MV-4-11 (cell line): ENCODE measurements at places on chromosomes 4 and X.
A peak's percentile ranks its signal among the peaks of the same experiment; 100 is the strongest.

DNA sequence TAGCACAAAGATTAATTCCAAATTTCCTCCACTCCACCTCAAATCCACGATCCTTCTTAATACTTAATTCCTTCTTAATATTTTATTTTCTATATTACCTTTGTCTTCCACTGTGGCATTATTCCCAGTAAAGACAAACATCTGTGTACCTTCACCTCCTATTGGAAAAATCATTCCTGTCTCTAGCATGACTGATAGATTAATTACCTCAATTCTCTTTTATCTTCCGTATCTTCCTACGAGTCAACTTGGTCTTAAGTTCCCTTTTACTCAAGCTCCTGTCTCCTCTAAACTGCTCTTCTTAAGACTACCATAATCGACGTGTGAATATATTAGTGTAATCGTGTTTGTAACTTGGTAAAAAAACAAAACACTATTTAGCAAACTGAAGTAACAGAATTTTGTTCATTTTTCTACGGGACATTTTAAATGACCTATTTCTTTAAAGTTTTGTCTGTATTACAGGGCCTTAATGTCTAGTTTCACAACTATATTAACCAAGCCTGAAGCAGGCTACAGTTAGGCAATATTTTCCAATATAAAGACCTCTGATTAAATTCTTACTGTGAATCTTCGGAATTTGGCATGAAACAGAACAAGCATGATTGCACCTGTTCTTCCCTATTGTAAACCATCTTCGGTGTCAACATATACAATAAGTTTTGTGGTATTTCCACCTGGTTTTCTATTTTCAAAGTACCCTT, 1.1 kb upstream of the USP38 start:
- DNase-seq, result no peak

DNA sequence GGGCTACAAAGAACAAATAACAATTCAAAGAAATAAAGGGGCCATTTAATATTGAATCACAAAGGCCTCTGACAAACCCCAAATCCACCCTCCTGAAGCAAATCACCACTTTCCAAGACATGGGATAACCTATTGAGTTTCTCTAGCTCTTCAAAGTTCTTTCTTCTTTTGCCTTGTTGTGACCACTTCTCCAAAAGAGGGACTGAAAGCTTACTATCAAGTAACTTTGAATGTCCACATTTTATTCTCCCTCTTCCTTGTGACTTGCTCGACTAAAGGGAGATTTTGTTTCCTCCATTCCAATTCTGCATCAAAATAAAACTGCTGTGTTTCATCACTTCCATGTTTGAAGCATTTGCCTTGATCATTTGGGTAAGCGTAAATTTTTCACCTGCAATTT, 166.6 kb upstream of the SLC7A11 start:
- peak; percentile 55 for DNase-seq

DNA sequence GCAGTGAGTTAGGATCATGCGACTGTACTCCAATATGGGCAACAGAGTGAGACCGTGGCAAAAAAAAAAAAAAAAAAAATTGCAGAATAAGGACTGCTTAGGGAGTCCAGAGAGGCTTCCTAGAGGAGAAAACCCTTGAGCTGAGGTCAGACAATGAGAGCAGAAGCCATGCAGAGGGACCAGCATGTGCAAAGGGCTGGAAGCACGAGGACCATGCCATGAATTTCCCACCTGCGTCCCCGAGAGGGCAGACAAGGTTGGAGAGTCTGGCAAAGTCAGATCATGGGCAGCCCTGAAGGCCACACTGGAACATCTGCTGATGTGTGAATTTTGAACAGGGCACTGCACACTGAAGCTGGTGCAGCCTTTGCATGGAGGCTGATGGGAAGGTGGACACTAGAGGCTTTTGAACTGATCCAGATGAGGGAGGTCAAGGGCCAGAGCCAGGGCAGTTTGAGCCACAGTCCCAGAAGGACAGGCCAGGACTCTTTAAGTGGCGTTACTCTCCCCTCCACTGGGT, 6.5 kb upstream of the JAKMIP1 start:
- DNase-seq, result no peak

DNA sequence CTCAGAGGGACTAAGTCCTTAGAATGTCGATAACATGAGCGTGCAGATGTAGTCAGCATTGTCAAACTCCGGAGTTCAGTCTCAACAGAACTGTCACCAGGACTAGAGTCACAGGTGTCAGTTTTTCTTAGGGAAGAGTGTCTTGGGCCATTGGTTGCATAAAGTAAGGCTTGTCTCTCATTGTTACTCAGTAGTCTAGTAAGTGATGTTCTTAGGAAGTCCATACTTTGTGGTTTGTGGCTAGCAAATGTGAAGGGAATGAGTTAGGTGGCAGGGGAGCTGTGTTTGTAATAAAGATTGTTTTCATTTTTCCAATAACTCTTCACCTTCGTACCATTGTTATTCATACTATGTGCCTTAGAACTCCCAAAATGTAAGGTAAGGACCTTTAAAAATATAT, 119.6 kb downstream of the AFF2 start:
- DNase-seq, result no peak

- DNase-seq, result peak; percentile 92
Observed at GRCh38 chr4:147825451-147826287, 93.8 kb downstream of the ARHGAP10 start.

DNA sequence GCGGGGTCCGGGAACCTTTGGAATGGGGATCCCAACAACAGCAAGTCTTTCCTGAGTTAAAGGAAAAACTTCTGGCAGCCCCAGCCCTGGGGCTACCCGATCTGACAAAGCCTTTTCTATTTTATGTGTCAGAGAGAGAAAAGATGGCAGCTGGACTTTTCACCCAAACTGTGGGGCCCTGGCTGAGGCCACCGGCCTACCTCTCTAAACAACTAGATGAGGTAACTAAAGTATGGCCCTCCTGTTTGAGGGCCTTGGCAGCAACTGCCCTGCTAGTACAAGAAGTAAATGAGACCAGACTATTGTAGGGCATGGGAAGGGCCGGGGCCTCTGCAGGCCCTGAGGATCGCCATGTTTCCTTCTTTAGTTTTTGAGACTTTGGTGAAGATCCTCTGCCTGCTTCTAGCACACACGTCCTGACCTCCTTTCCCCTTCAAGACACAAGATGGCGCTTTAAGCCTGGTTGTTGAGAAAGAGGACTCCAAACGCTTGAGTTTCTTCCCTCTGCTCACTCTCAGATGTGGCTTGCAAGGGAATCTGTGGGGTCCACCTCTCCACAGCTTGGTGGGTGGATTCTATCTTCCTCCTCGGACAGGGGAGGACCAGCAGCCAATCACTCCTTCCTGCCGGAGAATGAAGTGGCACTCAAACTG, 18.5 kb upstream of the DRD5 start:
- DNase-seq, result peak; percentile 76

GRCh38 chr4:186161138-186161537, 30.2 kb upstream of the CYP4V2 start:
- no peak for DNase-seq

DNA sequence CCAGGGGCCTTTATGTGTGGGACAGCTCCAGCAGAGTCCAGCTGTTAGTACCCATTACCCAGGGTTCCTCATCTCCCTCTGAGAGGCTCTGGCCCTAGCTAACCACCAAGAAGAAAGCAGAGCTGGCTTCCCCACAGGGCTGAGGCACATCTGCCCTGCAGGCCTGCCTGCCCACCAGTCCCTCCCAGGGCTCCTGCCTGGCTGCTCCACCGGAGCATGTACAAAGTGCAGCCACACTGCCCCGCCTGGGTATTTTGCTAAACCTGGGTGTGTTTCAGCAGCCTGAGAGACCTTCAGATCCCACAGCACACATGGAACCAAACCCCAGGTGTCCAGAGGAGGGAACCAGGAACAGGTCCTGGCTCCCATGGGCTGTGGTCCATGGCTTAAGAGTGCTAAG, 500.4 kb upstream of the KLHL4 start:
- DNase-seq, result no peak

DNA sequence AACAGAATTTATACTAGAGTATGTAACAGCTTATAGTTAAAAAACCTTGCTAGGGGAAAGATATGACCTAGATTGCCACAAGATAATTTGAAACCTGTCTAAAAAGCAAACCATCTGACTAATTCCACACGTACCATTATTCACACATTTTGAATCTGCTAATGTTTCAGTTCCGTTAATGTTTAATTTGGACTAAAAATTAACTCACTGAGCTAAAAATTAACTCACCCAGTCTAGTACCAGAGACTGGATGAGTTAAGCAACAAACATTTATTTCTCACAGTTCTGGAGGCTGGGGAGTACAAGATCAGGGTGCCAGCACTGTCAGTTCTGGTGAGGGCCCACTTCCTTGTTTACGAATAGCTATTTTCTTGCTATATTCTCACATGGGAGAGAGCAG, 231.5 kb upstream of the DIAPH2 start:
- DNase-seq, result no peak

- no peak for DNase-seq
Observed at GRCh38 chr4:79233820-79234219, 92.0 kb downstream of the NAA11 start.

GRCh38 chr4:53651156-53651735, 60.0 kb upstream of the LNX1 start:
- no peak for DNase-seq

GRCh38 chr4:107115185-107115847, 79.2 kb upstream of the DKK2 start:
- DNase-seq, result no peak

GRCh38 chrX:152637649-152638442, at the start of gene GABRQ:
GABRQ (plus strand) TSS chrX:152637895; CDS start chrX:152638203, 308 bp downstream.
- no peak for DNase-seq

- DNase-seq, result no peak
Observed at GRCh38 chr4:99947608-99948007, 1.2 kb upstream of the DNAJB14 start.

DNA sequence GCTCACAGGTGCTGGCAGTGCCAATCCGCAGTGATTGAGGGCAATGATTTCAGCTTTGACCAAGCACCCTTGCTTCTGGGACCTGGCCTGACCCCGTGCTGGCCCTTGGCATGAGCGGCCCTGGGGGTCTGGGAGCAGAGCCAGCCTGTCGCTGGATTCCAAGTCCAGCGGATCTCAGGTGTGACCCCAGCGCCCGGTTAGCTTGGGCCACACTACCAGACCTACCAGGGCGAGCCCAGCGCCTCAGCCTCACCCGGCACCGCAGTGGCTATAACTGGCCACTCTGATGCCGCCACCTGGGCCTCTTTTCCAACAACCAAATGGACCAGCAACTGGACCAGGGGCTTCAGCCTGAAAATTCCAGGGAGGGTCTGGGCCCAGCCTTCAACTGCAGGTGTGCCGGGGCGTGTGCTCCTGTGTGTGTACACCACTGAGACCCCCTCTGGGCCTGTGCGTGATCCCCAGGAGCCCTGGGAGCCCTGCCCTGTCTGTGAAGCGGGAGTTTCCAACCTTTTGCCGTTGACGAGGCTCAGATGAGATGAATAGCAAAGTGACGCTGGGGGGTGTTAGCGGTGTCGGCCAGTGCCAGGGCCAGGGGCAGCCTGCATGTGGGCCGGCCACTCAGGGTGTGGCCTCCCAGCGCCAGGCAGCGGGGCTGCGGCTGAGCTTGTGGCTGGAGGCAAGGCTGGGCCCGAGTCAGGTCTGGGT, 658 bp downstream of the SH3TC1 start:
- no peak for DNase-seq

GRCh38 chr4:153318696-153319320, 25.7 kb upstream of the MND1 start:
- DNase-seq, result peak; percentile 10

DNA sequence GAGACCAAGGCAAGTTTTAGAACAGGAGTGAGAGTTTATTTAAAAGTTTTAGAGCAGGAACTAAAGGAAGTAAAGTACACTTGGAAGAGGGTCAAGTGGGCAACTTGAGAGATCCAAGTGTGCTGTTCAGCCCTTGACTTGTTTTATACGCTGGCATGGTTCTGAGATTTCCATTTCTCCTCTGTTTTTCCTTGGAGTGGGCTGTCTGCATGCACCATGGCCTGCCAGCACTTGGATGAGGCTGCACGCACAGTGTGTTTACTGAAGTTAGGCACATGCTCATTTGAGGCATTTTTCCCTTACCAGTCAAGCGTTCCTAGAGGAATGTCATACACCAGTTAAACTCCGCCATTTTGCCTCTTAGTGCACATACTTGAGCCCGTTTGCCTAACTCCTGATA, 8.7 kb upstream of the ZNF674 start:
- DNase-seq, result no peak

DNA sequence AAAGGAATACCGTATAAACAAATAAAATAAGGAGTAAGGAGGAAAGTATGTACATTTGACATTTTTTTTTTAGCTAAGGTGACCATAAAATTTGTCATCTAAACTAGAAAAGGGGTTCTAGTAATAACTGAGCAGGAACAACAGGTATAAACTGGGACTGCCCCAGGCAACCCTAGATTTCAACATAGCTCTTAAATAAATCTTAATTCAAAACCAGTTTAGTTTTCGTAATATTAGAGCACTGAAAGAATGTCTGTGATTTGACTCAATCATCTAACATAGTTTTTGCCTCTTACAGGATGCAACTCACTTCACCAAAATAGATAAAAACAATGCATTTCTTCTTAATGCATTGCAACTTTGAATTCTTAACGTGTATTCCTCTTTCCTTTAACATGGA, 257.7 kb downstream of the ADAMTS3 start:
- no peak for DNase-seq

GRCh38 chr4:173827707-173828106, 297.7 kb upstream of the HAND2 start:
- no peak for DNase-seq

- DNase-seq, result no peak
Observed at GRCh38 chrX:136630881-136631280, 17.1 kb upstream of the CD40LG start.

GRCh38 chr4:152166567-152166966, 369.3 kb downstream of the FBXW7 start:
- DNase-seq, result peak; percentile 17

DNA sequence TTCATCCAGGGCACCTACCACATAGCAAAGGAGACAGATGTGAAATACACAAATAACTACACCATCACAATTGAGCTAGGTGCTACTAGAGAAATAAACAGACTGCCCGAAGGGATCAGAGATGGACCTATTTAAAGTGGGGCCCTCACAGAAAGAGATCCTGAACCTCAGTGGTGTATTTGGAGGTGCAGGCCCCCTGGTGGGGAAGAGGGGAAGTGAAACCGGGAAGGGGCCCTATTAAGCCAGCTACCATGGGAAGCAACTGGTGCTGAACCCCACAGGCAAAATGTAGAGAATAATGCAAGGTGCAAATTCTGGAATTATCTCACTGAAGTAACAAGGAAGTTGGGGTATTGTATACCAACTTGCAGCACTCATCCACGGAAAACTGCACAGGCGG, 78.6 kb upstream of the FAM9A start:
- peak; percentile 7 for DNase-seq
